ENCODE measurements at places on chromosomes 11 and 22.

GRCh38 chr11:58070585-58070984 lies 39.8 kb downstream of the OR6Q1 start:
- H3K36me3 ChIP-seq: no peaks in the 10 kb centered on the region
- no peak for DNase-seq
- no peaks in the 10 kb centered on the region for H3K4me1 ChIP-seq
- H3K27ac ChIP-seq: no peak overlapping the region

- no peak for DNase-seq
- H3K36me3 ChIP-seq: no peaks in the 10 kb centered on the region
- peaks cover 2% of the 10 kb centered on the region for H3K4me1 ChIP-seq
- H3K4me3 ChIP-seq: no peak overlapping the region
- no peak overlapping the region for H3K27ac ChIP-seq
Measured at GRCh38 chr11:134024420-134025081, 44.3 kb upstream of the JAM3 start.

- H3K36me3 ChIP-seq: no peaks in the 10 kb centered on the region
- no peak overlapping the region for H3K4me3 ChIP-seq
- no peak for DNase-seq
- no peaks in the 10 kb centered on the region for H3K27me3 ChIP-seq
Measured at GRCh38 chr22:32858121-32858703, 56.7 kb downstream of the TIMP3 start.

DNA sequence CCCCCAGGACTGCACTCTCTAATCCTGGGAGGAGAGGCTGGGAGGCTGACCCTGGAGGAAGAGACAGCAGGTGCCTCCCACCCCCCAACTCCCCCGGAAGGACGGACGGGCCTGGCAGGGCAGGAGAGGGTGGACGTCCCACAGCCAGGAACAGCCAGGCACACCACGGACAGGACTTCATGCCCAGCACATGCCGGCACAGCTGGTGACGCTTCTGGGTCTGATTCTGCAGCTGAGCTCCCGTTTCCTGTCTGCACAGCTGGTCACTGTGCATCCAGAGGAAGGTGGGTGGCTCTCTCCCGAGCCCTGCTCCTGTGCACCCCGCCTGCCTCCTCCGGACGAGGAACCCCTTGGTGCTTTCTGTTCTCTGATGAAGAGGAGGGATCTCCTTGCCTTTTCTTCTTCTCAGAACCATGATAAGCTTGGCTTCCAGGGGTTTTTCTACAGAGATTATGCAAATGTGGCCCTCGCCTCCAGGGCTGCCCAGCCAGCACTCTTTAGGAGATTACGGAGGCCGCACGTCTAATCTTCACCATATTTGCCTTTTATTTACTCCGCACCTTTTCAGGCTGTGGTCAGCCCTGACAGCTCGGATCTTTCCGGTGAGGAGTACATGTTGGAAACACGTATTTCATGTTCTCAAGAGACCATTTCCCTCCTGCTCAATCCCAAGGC lies 1295.8 kb downstream of the BRD1 start:
- DNase-seq: no peak
- H3K27ac ChIP-seq: no peak overlapping the region
- no peaks in the 10 kb centered on the region for H3K4me1 ChIP-seq
- no peaks in the 10 kb centered on the region for H3K27me3 ChIP-seq

DNA sequence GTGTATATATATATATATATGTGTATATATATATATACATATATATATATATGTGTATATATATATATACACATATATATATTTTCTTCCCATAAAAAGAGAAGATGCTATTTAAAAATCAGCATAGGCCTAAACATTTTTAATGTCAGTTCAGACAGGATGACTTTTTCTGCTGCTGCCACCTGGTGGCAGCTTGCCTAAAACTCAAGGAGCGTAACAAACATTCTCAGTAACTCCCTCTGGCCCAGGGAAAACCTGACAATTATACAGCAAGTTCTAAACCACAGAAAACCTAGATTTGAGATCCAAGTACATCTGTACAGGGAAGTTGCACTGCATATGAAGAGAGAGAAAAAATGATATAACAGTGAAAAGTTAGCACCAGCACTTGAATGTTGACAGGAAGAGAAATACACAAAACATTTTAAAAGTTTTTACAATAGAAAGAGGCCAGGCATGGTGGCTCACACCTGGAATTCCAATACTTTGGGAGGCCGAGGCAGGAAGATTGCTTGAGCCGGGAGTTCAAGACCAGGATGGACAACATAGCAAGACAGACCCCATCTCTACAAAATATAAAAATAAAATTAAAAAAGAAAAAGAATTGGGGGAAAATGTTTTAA lies 16.6 kb downstream of the OR8A1 start:
- H3K27ac ChIP-seq: no peak overlapping the region
- no peak overlapping the region for H3K4me3 ChIP-seq
- no peaks in the 10 kb centered on the region for H3K27me3 ChIP-seq
- H3K36me3 ChIP-seq: no peaks in the 10 kb centered on the region

DNA sequence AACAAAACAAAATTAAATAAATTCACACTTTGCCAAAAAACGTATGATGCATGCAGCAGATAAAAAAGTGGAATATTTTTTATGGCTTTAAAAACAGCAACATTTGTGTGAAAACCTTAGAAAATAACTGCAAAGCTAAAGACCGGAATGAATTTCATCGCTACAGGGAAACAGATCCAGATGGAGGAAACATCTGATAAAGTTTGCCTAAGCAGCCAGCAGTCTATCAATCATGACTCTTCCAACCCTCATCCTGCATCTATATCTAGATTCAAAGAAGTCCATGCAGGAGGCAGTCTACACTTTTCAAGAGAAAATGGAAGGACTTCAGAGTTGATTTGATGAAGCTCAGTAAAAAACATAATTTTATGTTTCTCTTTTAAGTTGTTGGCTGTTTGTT lies 126.8 kb downstream of the SWAP70 start:
- H3K27ac ChIP-seq: no peak overlapping the region
- no peak for DNase-seq
- no peaks in the 10 kb centered on the region for H3K4me1 ChIP-seq
- no peak overlapping the region for H3K4me3 ChIP-seq
- H3K36me3 ChIP-seq: no peaks in the 10 kb centered on the region
